ENCODE measurements at places on chromosomes 4 and X.

DNA sequence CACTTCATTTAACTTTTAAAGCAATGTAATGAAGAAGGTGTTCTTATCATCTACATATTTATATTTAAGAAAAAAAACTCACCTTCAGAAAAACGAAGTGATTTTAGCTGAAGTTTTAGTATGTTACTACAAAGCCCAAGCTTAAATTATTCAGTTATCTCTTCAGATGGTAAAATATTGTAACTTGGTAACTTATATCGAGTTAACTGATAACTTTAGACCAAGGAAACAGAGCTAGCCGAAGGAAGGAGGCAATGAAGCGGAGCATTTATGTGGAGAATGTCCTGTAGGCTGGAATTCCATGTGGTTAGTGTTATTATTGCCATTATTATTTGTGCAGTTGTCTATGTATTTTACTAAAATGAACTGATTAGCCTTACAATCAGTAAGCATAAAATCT lies 1102.1 kb upstream of the LCORL start:
- DNase-seq: no peak

DNA sequence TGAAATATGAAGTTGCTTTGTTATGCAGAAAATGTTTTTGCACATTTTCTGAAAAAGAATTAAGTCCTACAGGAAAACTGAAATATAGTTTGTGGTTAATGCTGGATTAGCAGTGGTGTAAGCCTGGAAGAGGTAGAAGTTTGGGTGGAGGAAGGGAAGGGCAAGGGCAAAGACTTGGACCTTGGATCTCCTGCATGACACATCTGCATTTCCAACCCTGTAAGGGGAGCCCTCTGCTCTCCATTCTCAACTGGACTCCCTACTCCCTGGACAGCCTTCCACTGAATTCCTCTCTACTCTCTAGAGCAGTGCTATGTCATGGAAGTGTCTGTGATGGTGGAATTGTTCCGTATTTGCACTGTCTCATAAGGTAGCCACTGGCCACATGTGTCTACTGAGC lies 4.6 kb downstream of the CASP6 start:
- DNase-seq: no peak

DNA sequence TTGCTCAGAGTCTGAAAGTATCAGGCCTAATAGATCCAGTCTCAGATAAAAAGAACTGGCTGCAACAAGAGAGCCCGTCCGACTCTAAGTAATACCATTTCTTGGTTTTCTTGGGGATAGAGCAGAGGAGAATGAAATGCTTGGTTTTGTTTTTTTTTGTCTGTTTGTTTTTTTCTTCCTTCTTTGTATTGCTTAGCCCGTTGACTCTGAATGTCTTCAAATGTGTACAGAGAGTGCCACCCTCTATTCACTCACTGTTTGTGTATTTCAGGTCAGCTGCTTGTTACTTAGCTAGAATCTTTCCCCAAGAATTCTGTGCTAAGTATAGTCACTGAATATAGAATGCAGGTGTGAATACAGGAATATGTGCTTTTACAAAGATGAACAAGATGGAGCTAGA lies 5.7 kb upstream of the TMEM156 start:
- DNase-seq: no peak

DNA sequence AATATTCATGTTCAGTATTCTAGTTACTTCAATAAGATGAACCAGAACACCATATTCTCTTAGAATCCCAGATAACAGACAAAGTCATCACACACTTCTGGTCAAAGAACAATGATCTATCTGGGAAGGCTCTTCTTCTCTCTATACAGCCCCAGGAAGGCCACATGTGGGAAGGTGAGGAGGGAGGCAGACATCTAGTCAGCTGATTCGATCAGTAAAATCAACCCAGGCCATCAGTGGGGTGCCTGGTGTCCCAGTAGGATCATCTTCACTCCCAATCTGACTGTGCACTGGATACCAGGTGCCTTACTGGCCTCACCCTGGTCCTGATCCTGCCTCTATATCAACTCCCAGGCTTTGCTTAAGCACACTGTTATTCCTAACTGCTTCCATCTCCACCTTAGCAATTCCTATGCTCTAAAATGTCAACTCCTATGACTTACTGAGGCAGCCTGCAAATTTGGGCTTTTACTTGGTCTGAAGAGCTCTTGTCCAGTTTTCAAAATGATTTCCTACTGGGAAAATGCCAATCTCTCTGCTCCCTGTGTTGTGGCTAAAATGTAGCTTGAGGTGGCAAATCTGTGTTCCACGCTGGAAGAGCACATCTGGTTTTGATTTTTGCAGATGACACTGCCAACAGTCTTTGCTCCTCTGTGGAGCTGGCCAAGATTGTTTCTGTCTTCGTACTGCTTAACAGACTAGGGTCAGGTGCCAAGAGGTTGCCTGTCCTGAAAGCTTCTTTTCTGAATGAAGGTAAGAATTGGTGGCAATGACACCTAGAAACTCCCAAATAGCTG lies 128.7 kb downstream of the MGST2 start:
- DNase-seq: peak; percentile 82

All from esophagus muscularis mucosa (tissue), 4 donors.